ENCODE measurements at places on chromosomes 7 and 10.

GRCh38 chr10:123392182-123392963 is 238.2 kb downstream of the BUB3 start:
- DNase-seq: no peak

DNA sequence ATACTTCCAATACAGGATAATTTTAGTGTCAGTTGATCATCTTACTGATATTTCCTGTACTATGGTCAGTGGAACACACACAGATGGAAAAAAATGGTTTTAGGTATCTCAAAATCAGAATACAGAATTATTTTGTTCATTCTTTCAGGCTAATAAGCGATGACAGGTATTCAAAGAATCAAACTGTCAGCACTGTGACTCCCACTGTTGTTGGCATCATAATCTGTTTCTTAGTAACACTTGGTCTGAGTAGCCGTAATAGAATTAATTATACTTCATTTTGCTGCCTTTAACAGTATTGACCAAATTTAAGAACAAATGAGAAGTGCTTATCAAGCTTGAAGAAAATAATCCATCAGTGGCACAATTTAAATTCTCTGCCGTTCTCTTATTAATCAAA is 215.0 kb downstream of the SKAP2 start:
- no peak for DNase-seq

DNA sequence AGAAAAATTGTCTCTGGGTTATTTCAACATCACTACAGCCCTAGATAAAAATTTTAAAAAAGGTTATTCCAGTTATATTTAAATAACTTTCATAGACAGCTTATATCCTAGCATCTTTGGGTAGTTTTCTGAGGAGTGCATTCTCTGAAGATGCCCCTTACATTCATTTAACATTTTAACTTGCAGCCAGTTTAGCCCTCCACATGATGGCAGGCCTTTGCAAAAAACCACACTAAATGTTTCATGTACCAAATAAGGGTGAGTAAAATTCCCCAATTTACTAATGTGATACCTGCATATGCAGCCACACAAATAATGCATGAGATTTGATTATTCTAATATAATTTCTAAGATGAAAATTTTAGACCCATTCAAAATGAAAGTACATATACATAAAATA is 108.4 kb upstream of the ZWINT start:
- no peak for DNase-seq

DNA sequence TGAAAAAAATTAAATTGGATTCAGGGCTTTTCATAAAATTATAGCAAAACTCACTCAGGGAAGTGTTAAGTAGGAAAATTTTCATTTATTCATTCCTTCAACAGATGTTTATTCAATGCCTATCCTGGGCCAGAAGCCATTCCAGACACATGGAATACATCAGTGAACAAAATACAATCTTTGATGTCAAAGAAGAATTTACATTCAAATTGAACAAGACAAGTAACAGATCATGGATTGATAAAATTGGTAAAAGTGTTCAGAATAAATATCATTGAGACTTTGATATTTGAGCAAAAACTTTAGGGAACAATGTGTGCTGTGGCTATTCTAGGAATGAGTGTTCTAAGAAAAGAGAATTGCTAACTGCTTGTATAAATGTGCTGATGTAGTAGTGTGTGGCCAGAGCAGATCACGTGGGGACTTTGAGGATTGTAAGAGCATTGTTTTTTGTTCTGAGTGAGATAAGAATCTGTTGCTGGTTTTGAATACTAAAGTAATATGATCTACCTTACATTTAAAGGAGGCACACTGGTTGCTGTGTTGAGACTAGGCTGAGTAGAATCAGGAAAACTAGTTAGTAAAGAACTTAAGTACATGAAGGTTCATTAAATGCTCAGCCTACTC is 957.2 kb downstream of the PCDH15 start:
- peak; percentile 54 for DNase-seq

GRCh38 chr10:123485341-123485960 is 180.7 kb upstream of the GPR26 start:
- no peak for DNase-seq

DNA sequence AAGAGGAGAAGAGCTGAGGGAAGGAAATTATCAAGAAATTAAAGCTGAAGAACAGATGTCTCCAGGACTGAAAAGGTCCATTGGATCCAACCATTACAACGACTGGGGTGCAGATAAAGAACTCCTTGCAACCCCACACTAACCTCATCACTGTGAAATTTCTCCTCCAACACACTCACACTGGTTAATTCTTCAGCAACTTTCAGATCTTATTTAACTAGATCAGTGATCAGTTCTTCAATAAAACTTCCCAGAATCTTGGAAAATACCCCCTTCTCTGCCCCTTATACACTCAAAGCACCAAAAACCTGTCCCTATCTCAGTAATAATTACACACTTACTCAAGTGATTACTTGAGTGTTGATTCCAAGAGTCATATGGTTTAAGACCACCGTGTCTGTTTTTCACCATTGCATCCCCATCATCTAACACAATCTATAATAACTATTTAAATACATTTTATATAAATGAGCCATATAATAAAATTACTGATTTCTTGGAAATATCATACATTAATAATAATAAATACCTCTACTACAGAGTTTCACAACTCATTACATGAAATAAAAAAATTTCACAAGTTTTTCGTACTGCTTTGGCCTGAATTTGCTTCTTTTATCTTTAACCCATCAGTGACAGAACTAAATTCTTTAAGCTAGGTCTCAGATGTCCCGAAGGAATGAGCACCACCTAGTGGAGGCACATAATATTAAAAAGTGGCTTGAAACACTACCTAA is 123.7 kb downstream of the MPP7 start:
- DNase-seq: peak; percentile 36

DNA sequence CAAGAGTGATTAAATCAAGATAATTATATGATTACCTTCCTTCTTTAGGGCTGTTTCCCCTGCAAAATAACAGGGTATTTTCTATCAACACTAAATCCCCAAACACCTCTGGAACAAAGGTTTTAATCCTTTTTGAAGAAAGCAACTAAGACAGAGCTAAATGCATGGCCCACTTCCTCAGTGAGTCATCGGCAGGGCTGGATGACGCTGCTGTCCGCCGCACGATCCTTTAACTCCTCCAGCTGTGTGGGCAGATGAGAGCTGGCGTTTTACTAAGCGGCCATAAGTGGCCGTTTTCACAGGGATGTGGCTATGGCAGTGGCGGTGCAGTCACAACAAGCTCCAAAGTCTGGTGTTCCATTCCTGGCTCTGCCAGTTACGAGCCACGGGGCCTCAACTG is 76.0 kb upstream of the C1QL3 start:
- DNase-seq: no peak

- no peak for DNase-seq
These were observed 279.1 kb downstream of the BMPER start for GRCh38 chr7:34184466-34184865.

DNA sequence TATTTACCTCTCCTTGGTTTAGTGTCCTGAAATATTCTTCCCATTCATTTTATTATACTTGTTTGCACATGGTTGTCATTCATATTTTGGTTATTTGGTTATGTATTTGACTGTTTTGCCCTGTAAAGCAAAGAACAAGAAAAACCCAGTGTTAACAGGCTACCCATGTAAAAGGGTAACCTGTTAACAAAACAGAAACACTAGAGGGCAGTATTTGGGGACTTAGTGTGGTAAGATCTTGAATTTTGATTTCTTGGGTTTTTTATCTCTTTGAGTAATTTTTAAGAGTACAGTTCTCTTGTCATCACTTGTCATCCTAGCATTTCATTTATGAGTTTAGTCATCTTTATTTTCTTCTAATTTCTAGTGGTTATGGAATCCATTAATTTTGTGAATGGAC is 51.3 kb downstream of the POLL start:
- DNase-seq: no peak

- no peak for DNase-seq
These were observed 81.6 kb upstream of the SAMD8 start for GRCh38 chr10:75029857-75030256.

GRCh38 chr7:43337191-43337590 is 224.7 kb downstream of the HECW1 start:
- no peak for DNase-seq

DNA sequence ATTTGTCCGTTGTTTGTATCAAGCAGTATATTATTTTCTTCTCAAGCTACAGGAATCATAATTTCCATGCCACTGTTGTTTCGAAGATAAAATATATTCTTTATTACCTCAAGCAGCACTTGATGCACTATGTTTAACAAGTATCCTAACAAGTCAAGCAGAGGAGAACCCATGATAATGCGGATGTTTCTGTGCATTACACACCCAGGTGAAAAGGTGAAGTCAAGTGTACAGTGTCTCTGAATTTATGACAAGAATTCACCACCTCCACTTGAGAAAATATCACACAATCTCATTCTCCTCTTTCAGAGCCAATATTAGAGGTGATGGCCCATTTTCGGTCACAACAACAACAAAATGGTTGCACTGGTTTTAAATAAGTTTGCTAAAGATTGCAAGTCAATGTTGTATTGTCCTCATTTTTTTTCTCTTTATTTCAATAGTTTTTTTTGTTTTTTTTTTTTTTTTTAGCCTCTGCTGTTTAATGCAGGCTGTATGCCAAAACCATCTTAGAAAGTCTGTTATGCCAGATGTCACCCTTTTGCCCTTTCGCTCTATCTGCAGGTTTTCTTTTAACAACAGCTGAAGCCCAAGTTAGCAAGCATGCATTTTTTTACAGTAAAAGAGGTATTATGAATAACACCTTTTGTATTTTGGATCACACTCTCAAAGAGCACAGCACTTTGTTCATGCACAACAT is 568.7 kb upstream of the LRRN3 start:
- DNase-seq: no peak
